CD4-positive, alpha-beta T cell treated with Interleukin-17A for 1 hour (primary cell): ENCODE measurements at places on chromosomes 7 and 10.
A peak's percentile ranks its signal among the peaks of the same experiment; 100 is the strongest.

- DNase-seq: no peak
These were observed 315.7 kb downstream of the NRG3 start for GRCh38 chr10:82190432-82191260.

DNA sequence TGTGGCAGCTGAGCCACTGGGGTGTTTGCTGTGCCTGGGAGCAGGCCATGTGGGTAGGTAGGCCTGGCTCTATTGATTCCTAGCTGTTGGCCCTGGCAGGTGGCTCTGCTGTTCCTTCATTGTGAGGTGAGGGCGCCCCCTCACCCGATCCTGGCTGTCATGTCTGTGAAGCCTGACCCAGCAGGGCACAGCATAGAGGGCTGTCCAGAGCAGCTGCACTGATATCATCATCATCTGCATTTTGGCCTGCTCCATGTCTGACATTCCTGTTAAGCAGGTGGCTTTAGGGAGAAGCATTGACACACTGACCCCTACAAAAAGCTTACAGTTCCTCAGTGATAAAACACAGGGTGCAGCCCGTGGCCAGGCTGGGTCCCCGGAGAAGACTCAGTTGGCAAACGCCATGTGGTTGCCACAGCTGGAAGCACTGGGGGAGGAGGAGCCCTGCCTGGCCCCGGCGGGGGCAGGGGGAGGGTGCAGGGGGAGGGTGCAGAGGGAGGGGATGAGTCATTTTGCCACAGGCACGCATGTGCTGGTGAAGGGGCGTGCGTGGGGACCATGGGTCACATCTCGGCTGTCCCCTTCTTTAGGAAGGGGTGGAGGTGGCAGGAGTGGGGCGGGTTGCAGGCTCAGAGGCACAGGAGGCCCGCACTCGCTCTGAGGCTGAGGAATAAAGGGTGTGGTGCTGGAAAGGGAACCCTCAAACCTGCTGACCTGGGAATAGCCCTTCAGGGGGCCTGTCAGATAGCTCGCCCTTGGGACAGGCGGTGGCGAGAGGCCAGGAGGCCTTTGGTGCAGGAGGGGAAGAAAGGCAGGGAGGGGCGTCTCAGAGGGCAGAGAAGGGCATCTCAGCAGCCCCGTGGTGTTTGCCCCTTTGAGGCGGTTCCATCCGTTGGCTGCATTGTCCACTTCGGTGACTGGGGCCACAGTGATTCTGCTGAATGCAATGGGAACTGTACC lies 31.6 kb downstream of the IKZF1 start:
- DNase-seq: peak; percentile 85

GRCh38 chr10:86950349-86950748 lies 7.1 kb downstream of the MMRN2 start:
- DNase-seq: peak; percentile 24

GRCh38 chr10:132243141-132243540 lies 56.4 kb downstream of the DPYSL4 start:
- no peak for DNase-seq

DNA sequence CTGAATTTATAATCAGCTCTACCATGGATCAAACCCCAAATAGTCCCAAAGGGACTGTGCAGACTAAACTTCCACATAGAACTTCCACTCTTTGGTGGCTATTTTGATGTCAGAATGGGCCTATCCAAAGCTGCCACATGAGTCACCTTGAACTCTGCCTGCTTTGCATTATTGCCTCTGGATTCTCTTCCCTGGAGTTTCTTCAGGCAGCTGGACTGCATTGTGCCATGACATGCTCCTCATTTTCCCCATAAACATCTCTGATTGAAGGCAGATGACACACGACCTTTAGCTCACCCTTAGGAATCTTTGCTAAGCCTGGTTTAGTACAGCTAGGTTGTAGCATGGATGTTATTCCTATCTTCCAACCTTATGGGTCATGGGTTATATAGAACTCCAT lies 251.7 kb downstream of the FZD1 start:
- no peak for DNase-seq

- DNase-seq: no peak
These were observed 375.9 kb downstream of the DNAJB6 start for GRCh38 chr7:157712666-157713235.

- peak; percentile 7 for DNase-seq
These were observed 740 bp downstream of the HTR7 start for GRCh38 chr10:90856964-90857634.
